ENCODE measurements at places on chromosomes 7 and 10. TPM values are rescaled to one million over a fixed set of nuclear protein-coding genes. Genes with fewer than 3 reads are reported as not detected.

- no peak for DNase-seq
Observed at GRCh38 chr7:152664636-152665035, 11.3 kb downstream of the XRCC2 start.

DNA sequence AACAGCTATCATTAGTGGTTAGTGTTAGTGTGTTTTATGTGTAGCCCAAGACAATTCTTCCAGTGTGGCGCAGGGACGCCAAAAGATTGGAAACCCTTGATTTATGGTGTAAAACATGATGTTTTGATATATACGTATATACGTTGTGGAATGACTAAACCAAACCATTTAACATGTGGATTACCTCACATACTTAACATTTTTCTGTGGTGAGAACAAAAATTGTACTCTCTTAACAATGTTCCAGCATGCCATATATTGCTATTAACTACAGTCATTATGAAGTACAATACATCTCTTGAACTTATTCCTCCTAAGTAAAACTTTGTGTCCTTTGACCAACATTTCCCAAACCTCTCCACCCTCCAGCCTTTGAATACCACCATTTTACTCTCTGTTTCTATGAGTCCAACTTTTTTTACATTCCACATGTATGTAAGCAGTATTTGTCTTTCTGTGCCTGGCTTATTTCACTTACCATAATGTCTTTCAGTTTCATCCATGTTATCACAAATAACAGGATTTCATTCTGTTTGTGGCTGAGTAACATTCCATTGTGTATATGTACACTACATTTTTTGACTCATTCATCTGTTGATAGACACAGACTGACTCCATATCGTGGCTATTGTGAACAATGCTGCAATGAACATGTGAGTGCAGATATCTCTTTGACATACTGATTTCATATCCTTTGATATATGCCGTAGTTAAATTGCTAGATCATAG lies 42.2 kb upstream of the MAGI2 start:
- no peak for DNase-seq

The PNLIP gene
- not detected for total RNA-seq

- no peak for DNase-seq
Observed at GRCh38 chr7:36686499-36686898, 37.8 kb downstream of the AOAH start.

DNA sequence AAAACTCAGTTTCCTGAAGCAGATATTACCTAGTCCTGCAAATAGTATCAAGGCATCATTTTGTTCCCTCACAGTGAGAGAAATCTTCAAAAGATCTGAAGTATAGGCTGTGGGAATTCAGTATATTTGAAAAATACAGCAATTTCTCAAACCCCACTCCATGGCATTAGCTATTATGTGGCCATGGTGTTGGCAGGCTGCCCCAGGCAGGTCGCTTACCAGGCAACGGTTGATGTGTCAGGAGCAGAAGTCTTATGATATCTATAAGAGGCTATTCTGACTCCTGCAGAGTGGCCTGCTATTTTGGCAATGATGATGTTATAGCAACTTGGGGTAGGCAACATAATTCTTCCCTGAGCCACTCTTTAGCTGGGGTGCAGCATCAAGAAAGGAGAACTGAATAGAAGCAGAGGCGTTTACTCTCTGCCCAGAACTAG lies 187.9 kb downstream of the PLXDC2 start:
- peak; percentile 86 for DNase-seq

GRCh38 chr10:60385399-60385738 lies 4.3 kb downstream of the ANK3 start:
- DNase-seq, result no peak

- DNase-seq, result no peak
Observed at GRCh38 chr10:34641913-34642558, 173.1 kb downstream of the PARD3 start.

DNA sequence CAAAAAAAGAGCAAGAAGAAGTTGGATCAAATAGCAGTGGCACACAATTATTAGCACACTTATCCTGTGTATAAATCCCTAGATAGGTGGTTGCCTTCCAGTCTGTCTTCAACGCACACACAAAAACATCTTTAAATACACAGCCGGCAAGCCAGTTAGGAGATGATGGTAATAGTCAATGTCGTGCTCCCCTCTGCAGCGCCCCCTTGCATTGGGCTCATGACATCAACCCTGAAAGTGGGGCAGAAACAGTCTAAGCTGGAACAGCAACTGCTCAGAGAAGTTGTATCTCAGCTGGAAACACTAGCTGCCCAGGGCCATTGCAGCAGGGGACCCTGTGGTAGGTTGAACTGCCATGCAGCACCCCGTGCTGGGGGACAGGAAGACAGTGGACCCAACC lies 179.5 kb upstream of the YAE1 start:
- no peak for DNase-seq

DNA sequence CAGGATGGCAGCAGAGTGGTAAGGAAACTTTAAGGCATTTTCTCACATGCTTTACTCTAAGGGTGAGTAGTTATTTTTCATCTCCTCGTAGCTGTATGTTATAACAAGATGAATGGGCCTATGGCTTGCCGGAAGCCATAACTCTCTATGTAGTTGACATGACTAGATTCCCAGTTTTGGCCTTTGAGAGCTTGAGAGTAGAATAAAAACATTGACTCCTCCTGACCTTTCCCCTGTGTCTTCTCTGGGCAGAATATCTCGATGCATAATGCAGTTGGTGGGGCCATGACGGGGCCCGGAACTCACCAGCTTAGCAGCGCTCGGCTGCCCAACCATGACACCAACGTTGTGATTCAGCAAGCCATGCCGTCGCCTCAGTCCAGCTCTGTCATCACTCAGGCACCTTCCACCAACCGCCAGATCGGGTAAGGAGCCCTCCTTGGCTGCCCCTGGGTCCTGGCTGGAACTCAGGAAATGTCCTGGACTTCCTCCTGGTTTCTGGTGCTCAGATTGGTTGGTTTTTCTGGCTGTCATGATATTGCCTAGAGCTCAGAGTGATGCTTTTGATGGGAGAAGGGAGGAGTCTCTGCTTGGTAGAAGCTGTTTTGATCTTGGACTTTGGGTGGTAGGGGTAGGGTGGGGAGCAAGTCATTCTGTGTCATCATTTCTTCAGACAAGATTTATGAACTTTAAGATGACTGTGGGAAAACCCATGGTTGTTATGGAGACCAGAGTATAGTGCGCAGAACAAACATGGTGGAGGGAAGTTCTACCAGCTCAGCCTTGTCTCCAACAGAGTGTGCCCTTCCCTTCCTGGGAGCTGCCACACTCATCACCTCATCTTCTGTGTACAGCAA lies 158.0 kb downstream of the CREB5 start:
- no peak for DNase-seq

GRCh38 chr7:40870108-40870507 lies 735.3 kb downstream of the SUGCT start:
- DNase-seq, result no peak

GRCh38 chr10:126058104-126058503 lies 161.7 kb downstream of the FANK1 start:
- DNase-seq, result no peak

GRCh38 chr7:118629898-118630438 lies 405.5 kb downstream of the ANKRD7 start:
- no peak for DNase-seq

The CRHR2 gene
- 0.60 TPM for total RNA-seq

DNA sequence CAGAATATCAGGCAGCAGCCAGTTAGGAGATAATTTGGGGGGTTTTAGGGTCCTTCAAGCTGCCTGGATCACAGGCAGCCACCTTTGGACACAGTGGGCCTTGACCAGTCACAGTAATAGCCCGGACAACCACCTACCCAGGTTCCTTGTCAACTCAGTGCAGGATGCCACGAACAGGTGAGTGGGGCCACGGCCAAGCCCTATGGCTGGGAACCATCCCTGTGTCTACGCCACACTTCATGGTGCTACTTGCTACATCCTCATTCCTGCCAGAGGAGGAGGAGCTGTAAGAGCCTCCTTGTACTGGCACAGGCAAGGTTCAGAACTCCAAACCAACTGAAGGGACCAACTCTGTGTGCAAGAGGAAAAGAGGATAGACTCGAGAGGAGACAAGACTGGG lies 19.9 kb downstream of the ITPRIP start:
- DNase-seq, result no peak

GRCh38 chr7:139808846-139809442 lies 20.1 kb upstream of the TBXAS1 start:
- no peak for DNase-seq

DNA sequence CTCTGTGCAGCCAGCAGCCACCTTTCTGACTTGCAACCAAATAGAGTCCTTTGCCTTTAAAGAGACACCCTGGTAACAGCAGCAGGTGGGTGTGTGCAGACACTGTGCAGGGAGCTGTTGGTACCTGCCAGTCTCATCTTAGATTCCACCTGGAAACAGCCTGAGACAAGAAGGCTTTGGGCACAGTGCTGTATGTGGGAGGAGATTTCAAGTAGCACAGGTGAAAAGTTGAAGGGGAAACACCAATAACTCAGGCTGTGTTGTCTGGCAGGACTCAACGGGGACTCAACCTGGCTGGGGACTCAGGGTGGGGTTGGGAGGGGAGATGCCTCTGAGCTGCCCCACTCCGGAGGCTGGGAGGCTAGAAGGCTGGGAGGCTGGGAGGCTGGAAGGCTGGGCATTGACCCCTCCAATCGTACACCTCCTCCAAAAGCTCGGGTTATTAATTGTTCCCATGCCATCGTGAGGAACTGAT lies 6.7 kb downstream of the CPXM2 start:
- peak; percentile 68 for DNase-seq

GRCh38 chr10:79380125-79380945 lies 33.1 kb downstream of the PPIF start:
- DNase-seq, result peak; percentile 87

DNA sequence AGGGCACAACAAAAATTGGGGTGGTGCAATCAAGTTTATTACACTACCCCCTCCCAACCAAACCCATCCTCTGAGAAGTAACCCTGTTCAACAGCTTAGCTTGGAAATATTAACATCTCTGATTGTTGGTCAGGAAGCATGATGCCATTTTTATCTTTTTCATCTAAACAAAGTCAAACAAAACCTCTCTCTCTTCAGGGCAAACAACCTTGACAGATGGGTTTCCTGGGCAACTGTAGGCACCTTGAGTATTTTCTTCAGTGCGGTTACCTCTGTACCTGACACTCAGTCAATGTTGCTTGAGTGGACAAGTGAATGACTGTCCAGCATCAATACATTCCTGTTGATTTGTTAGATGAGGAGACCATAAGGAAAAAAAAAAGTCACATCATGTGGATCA lies 183.6 kb downstream of the NRP1 start:
- DNase-seq, result no peak

DNA sequence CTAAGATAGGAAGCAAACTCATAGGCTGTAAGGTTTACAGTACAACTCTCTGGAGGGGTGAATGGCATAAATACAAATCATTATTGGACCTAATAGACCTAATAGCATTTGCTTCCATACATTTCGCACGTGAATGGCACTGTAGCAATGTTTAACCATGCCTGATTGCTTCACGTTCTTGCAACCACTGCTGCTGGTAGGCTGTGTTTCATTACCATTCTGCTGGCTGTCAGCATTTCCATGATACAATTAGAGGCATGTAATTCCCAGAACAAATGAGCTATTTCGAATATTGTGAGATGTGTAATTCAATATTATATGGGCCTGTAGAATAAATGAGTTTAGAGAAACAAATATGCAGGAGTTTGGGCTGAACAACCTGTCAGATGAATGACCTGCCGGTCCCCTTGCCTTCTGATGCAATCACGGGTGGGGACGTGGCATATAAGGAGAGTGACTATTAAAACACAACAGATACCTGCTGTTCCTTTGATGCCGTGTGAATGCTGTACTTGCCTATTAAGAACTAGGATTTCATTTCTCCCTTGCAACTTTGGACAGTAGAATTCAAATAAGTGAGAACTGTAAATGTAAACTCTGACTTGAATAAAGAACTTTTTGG lies 393.4 kb downstream of the ACTR3B start:
- no peak for DNase-seq

DNA sequence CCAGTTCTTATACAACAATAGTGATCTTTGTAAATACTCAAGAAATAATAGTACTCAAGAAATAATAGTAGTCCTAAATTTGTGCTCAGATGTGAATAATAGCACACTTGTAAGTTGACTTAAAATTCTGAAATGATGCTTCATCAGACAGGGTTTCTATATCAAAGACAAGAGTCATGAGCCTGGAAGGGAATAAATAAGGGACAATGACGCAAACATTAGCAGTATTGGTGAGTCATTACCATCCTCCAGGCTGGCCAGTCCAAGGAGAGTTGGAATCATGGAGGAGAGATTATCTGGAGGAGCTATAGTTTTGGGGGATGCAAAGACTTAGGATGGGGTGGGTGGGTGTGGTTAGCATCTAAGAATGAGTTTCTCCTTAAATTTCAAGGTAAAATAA lies 6.1 kb upstream of the SH3PXD2A start:
- DNase-seq, result no peak

GRCh38 chr10:23005150-23005549 lies 77.3 kb downstream of the ARMC3 start:
- no peak for DNase-seq

DNA sequence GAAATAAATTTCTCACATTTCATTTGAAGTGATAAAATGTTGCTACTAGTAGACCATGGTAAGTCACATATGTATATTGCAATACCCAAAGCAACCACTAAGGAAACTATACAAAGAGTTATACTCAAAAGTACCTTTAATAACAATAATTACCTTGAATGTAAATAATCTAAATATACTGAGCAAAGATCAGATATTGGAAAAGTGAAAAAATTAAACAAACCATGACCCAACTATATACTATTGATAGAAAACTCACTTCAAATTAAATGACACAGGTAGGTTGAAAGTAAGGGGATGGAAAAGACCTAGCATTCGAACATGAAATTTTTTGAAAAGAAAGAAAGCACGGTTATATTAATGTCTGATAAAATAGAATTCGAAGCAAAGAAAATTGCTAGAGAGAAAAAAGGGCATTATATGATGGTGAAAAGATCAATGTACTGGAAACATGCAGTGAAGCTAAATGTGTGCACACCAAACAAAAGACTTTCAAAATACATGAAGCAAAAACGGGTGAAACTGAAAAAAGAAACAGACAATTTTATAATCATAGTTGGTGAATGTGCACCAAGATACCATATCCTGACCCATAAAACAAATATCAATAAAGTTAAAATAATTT lies 29.1 kb downstream of the TFPI2 start:
- DNase-seq, result no peak
